Neural progenitor cell (in vitro differentiated cells): ENCODE measurements at places on chromosomes 2 and 18. TPM values are rescaled to one million over a fixed set of nuclear protein-coding genes. Genes with fewer than 3 reads are reported as not detected.
A peak's percentile ranks its signal among the peaks of the same experiment; 100 is the strongest.

- DNase-seq, result no peak
Measured at GRCh38 chr18:2111456-2111855, 459.8 kb downstream of the METTL4 start.

DNA sequence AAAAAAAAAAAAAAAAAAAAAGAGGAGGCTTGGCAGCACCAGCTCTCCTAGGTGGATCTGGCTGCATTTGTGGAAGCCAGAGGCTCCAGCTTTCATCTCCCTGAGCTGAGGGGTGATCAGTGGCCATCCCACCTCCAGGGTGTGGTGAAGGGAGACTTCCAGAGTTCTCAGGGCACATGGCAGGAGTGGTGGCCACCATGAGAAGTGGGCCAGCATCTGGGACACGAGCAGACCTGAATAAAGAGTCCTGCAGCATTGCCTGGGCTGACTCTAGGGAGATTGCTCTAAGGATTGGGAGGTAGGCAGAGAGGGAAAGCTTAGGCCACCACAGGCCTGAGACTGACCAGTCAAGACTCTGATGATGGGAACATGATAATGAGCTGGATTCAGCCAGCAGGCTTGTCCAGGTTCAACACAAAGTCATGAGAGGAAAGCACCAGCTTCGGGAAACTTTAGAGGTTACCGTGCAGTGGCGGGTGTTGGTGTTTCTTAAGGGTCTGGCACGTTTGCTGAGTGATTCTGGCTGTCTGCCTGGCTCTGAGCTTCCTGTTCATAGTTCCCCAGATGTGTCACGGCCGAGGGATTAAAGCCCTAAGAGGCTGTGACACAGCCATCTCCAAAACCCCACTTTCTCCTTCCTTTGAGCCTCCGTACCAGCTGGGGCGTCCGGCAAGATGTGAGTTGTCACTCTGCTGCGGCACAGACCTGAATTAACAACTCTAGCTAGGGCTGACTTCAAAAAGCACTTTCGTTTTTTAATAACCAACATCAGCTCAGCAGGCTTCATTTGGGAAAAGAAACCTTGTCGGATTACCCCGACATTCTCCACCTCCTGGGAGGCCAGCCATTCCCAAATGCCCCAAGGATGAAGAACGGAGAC, 38.3 kb upstream of the IL1R1 start:
- no peak for DNase-seq

DNA sequence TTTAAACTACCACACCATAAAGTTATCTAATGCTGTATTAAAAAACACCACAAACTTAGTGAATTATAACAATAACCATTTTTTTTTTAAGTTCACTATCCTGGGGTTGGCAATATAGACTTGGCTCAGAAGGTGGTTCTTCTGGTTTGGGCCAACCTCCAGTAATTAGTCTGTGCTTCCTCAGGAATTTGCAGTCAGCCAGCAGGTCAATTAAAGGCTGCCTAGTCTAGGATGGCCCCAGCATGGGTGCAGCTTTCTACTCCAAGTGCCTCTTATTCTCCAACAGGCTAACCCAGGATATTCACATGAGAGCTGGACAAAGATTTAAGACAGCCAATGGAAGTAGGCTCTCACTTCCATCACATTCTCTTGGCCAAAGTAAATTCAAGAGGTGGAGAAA, 379.1 kb upstream of the FIGN start:
- DNase-seq, result peak; percentile 40

DNA sequence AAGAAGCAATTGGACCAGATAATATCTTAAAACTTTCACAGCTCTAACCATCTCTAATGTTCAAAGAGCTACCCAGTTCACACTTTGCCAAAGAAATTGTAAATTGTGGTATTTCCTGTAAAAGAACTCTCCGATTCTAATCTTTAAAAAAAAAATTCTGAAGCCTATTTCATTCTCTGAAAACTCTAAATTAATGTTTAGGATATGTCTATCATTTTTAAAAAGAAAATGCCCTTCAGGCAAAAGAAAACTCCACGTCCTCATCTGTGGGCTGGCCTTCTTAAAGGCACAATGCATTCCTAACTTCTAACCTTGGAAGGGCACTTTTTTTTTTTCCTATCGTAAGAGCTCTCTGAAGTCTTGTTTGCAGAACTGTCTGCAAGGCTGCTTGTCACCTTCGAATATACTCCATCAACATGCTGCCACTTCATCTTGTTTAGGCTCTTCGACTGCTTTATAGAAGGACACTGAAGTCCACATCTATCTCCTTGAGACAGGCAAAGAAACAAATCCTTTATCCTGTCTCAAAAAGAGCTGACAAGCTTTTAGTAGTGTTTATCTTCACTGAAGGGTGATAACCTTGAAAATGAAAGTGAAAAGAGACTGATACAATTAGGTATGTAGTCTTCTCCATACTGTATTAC, 124.3 kb upstream of the SLC39A10 start:
- DNase-seq, result no peak

DNA sequence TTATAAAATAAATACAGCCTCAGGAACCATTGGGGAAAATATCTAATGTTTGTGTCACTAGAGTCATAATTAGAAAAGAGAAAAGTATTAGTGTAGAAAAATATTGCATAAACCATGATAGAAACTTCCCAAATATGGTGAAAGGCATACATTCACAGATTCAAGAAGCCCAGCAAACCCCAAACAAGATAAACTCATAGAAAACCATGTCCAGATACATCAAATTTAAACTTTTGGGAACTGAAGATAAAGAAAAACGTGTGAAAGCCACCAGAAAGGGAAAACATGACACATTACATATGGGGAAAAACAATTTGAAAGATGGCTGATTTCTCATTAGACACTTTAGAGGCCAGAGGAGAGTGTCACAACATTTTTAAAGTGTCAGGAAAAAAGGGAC, 236.5 kb upstream of the FN1 start:
- DNase-seq, result no peak

The PLB1 gene
- 0.12 TPM in 1 of 2 replicates, not detected in the other for total RNA-seq

The SLC9A2 gene
- 0.06 TPM in 1 of 2 replicates, not detected in the other for total RNA-seq

GRCh38 chr2:96537066-96537733, 648 bp downstream of the ARID5A start:
- peak; percentile 73 for DNase-seq

DNA sequence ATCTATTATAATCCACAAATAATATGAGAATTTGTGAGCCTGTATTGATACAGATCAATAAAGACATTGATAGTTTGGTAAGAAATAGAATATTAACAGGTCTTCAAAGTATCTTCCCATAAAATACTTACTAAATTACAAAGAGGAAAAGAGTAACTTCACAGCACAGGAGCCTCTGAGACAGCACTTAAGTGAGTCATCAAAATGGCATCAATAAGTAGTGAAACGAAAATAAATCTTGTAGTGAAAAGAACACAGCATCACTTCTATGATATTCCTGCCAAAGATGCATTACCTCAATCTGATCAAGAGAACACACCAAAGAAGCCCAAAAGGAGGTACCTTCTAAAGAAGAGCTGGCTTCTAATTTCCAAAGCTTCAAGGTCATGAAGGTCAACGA, 116.4 kb downstream of the CBLN2 start:
- no peak for DNase-seq

DNA sequence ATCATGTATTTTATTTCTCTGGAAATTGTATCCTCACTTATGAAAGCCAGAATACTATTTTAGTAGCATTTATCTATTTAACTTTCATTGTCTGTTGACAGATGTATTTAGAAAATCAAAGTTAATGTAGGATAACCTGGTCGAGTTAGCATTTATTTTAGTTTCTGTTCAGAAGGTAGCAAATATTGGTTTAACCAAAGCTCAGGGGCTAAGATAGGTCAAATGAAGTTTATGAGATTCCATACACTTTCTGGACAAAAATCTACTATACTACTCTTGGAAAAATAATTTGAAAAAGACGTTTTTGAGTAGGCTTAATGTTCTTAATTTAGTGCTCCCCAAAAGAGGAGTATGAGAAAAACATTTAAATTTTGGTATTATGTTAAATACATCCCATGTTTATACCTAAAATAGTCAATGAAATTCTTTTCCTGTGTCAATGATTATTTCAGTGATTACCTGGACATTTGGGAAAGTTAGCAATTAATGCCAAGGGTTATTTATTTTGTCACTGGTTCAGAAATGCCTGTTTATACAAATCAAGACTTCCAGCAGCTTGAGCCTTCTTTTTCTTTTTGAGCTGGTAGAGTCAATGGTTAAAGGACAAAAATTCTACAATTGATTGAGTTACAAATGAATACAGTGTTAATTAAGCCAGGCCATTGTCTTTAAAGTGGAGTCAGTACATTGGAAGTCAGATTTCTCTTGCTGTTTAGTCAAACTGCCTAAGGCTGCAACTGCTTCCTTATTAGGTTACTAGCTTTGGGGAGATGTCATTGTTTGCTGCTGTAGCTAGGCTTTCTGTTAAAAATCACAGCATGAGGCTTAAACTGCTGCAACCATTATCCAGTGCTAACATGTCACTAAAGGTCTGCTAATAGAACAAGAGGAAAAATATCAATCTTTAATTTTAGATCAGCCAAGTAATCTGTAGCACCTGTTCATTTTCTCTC, 182.3 kb downstream of the CAMKMT start:
- peak; percentile 79 for DNase-seq

GRCh38 chr2:173290046-173290445, 64.6 kb upstream of the CDCA7 start:
- no peak for DNase-seq

GRCh38 chr2:10919410-10919770, 7.7 kb downstream of the KCNF1 start:
- no peak for DNase-seq

GRCh38 chr18:45976974-45977373, 9.8 kb upstream of the EPG5 start:
- no peak for DNase-seq

DNA sequence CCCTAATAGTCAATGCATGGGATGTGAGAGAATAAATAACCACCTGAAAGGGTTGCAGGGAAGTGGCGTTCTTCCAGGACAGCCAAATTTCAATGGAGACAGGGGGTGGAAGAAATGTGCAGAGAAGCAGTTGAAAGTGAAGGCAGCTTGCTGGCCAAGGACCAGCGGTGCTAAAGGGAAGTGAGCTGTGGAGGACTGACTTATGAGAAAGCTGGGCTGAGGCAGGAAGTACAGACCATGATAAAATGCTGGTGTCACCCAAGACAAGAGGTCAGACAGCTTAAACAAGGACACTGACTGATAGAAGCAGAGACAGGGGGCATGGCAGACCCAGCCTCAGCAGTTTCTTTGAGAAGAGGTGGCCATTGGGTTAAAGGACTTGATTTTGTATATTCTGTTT, 106.7 kb downstream of the DTNB start:
- DNase-seq, result no peak

- DNase-seq, result no peak
Measured at GRCh38 chr2:227906991-227907390, 35.6 kb downstream of the DAW1 start.

The RTP5 gene
- not detected in 2 replicates for total RNA-seq

- no peak for DNase-seq
Measured at GRCh38 chr2:1937066-1937465, 192.8 kb upstream of the PXDN start.

DNA sequence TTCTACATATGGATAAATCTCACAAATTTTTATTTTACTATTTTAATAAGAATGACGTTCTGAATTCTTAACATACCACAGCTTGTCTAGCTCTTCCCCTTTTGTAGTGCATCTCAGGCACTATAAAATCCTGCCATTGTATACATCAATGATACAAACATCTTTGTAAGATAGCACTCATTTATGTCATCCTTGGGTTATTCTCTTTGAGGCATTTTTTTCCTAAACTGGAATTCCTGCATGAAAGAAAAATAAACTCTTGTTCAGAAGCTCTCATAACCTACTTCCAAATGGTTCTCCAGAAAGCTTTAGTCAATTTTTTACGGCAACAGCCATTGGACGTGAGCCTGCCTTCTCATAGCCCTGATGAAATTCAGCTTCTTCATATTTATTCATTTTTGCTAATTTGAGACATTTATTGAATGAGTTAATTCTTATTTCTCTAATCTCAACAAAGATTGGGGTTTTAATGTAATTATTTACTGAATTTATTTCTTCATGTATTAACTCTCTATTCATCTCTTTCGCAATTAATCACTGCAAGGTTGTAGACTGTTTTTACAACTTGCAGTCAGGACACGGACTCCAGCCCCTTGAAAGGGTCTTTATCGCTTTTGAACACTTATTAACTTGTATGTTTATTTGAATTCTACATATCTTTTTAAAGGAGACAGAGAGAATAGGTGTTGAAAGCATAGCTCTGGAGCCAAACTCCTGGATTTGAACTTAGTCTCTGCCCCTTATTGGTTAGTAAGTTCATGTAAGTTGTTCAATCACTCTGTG, 57.6 kb upstream of the PARD3B start:
- DNase-seq, result no peak

DNA sequence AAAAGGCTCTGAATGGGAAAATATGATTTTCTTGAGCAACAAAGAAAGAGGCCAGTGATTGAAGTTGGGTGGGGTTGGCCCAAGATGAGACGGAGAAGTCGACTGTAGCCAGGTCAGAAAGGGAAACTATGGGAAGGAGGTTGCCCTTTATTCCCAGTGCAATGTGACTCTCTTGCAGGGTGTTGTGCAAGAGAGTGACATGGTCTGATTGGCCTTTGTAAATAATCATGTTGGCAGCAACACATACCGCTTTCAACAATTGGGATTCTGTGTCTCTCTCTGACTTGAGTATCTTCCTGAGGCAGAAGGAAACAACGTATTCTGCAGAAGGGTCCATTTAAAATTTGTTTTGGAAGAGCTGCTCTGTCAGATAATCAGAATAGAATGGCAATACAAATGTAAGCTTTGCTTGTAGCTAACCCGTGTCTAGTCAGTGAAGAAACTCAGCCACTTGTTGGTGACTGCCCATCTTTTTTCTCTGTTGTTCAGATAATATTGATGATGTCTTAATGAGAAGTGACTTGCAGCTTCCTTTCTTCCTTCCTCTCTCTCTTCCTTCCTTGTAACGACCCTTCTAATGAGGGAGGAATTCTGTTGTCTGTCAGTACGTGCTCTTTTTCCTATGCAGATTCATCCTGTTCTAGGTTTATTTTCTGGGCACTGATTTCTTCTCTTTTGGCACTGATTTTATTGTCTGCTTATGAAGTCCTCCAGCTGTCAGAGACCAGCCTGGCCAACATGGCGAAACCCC, 311.0 kb upstream of the FAM98A start:
- no peak for DNase-seq

DNA sequence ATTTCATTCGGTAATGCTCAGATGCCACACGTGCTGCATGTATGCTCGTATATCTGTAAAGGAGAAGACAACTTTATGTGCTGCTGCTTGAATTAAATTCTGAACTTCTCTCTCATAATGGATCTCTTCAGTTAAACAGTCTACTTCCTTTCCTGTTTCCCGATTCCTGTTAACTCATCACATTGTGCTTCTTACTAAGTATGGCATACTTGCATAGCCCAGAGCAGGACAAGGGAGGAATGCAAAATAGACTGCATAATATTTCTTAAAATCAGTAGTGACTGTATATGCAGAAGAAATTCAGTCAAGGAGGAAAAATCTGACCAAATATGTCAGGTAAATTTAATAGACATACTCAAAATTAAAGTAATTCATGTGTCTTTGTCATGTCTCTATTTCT, 23.9 kb upstream of the LNPK start:
- no peak for DNase-seq

The KCNIP3 gene
- total RNA-seq, result 0.64 and 1.1 TPM in 2 replicates

DNA sequence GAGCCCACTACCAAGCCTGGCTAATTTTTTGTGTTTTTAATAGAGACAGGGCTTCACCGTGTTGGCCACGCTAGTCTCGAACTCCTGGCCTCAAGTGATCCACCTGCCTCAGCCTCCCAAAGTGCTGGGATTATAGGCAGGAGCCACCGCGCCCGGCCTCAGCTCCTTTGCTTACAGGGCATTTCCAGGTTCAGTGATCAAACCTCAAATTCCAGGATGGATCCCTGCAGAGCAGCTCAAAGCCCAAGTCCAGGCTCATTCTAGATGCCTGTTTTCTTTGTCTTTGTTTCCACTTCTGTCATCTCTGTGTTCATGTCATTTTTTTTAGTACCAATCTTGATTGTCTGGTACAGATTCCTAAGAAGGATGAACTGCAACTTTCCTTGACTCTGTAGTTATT, 41.9 kb downstream of the TNFRSF11A start:
- no peak for DNase-seq
